ENCODE measurements at places on chromosomes 7 and 10.

- no peak for DNase-seq
Measured at GRCh38 chr7:149415391-149416071, 45.3 kb downstream of the ZNF777 start.

- DNase-seq, result no peak
Measured at GRCh38 chr10:48464871-48465736, 139.8 kb downstream of the ARHGAP22 start.

GRCh38 chr10:11538834-11539190 lies 72.6 kb downstream of the USP6NL start:
- no peak for DNase-seq

DNA sequence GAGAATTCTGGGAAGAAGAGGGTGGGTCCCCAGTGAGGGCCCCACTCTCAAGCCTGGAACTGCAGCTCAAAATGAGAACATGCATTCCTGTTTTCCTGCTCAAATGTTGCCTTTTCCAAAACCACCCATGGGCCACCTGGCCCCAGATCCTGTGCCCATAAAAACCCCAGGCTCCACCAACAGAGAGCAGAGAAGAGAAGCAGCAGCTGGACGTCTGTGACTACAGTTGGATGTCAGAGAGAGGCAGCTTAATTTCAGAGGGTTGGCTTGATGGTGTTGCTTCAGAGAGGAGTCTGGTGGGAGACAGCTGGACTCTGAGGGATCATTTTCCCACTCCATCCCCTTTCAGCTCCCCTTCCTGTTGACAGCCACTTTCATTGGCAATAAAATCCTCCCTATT lies 256.4 kb downstream of the FZD1 start:
- no peak for DNase-seq

DNA sequence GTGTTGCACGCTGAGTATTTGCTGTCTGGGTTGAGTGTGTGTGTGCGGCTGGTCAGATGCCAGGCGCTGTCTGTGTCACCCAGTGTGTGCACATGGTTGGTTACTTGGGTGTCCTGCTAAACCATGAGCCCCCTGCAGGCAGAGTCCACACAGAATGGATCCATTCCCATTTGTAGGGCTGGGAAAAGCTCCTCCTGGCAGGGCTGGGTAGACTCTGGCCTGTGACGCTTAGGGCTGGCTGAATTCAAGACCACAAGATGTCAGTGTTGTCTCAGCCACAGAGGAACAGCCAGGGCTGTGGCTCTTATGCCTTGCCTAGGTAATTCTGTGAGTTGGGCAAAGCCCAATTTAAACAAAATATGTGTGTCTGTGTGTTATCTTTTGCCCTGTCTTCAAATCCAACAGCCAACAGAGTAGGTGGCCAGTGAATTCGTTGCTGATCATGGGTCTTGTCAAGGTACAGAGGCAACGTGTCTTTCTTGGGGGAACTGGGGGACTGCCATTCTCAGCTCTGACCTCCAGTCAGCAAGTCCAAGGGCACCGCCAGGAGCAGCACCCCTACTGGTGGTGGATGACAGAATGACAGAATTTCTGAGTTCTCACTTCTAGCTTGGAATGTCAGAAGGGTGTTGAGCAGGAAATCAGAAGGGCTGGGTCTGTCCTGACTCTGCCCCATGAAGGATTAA lies 285.1 kb downstream of the CCSER2 start:
- DNase-seq, result no peak

DNA sequence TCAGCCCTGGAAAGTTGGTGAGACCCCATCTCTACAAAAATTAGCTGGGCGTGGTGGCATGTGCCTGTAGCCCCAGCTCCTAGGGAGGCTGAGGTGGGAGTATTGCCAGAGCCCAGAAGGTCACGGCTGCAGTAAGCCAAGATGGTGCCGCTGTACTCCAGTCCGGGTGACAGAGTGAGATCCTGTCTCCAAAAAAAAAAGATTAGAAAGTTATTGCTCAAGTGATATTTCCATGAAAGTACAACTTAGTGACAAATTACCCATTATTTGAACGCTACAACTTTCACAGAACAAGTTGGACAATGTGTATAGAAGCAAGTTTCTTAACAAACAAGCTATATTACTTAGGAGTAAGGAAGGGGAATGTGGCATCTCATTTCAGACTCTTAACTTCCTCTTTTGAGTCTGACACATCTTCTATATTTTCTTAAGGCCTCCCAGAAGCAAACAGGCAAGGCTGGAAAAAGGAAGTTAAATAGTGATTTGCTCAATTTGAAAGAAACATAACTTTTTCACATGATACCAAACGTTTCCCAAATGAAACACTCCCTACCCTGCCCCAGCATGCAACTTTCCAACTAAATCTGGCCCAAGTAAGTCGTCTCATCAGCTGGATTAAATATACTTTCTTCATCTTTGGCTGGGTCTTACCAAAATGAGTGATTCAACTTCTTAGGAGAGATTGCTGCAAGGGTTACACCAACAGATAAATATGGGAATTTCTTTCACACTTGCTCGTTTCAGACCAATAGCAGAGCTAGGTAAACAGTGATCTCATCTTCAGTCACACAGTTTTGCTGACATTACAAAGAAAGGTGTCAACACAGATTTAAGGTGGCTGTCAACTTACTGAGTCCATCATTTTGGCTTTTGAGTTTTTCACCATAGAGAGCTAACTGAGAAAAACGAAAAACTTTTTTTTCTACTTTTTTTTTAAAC lies 66.3 kb upstream of the KLF6 start:
- DNase-seq, result no peak

GRCh38 chr10:128943111-128943510 lies 523.9 kb upstream of the MGMT start:
- no peak for DNase-seq

DNA sequence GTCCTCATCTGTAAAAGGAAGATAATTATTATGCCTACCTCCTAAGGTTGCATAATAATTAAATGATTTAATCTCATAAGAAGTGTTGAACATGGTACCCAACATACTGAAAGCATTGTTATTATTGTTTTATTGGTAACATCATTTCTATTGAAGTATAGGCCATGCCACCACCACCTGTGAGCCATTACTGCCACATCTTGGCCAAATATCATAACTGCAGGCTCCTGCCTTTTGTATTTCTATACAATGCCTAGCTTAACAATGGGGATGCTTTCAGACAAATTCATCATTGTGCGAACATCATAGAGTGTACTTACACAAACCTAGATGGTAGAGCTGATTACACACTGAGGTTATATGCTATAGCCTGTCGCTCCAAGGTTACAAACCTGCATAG lies 61.1 kb upstream of the NPSR1 start:
- no peak for DNase-seq

DNA sequence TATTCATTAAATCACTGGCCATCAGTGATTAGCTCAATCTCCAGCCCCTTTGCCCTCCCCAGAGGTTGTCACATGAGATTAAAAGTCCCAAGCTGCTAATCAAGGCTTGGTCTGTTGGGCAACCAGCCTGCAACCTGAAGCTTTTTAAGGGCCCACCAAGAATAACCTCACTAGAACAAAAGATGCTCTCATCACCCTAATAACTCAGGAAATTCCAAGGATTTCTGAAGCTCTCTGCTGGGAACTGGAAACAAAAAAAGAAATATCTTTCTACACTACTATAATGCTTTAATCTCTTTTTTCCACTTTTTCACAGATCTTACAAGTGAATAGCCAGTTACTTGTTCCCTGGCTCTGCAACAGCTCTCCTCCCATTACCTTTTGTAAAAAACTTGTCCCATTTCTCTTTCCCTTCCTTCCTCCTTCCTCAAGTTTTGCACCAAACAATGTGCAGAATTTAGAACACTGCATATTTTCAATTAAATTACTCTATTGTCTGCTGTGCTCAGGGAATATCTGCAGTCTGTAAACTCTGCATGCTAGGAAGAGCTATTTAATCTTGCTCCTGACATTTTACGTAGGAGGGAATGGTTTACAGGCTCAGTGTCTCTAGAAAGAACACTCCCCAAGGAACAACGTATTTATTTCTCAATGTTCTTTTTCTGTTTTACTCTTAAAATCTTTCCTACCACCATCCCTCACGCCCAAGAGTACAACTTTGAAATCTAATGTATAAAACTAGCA lies 169.1 kb downstream of the IMMP2L start:
- DNase-seq, result no peak
